ENCODE measurements at places on chromosomes 6 and 20.

- DNase-seq: peak; percentile 25
Measured at GRCh38 chr20:38790200-38791053, 15.1 kb upstream of the PPP1R16B start.

DNA sequence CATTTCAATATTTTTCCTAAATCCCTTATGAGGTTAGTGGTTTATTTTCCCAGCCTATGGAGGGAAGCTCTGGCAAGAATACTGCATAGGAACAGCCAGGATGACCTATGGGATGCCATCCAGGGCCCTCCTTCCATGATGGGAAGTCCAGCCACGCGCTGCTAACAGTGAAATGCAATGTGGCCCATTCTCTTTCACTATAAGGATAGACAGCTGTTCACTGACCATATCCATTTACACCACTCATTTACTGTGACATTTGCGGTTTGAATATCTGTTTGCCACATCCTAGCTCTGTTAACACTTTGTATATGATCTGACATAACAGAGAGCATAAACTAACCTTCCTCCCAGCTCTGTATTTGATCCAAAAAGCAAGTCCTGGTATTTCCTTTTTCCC lies 471.7 kb downstream of the CBLN4 start:
- DNase-seq: no peak

GRCh38 chr6:35302604-35303241 lies 5.1 kb downstream of the DEF6 start:
- DNase-seq: no peak

- peak; percentile 35 for DNase-seq
Measured at GRCh38 chr6:110878751-110879522, 4.4 kb downstream of the AMD1 start.

GRCh38 chr20:5282561-5282960 lies 34.2 kb downstream of the PROKR2 start:
- no peak for DNase-seq

GRCh38 chr6:26223228-26223627 lies 136.0 kb downstream of the HFE start:
- no peak for DNase-seq

All from kidney glomerular epithelial cell (primary cell).